ENCODE measurements at places on chromosomes 4 and X.

DNA sequence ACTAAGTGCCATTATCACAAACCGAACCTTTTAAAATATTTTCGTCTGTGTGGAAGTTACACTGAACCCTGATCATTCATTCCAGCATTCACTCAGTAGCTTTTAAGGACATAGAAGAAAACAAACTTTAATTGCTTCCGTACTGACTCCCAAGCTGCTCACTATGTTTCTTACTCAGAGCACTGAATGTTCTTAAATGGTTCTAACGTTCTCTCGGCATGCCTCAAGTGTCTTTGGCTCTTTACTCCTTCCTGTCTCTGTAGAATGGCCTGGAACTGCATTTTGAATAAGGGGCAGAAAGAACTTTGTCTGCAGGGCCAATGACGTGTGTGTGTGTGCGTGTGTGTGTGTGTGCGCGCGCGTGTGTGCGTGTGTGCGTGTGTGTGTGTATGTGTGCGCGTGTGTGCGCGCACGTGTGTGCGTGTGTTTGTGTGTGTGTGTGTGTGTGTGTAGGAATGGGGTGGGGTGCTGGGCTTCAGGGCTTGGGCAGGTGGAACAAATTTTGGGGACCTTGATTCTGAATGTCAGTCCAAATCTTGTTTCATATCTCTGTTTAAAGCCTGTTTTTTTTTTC lies 50.5 kb upstream of the PAQR3 start:
- ATAC-seq = no peak

GRCh38 chr4:79330720-79331119 lies 4.9 kb upstream of the NAA11 start:
- ATAC-seq = no peak

DNA sequence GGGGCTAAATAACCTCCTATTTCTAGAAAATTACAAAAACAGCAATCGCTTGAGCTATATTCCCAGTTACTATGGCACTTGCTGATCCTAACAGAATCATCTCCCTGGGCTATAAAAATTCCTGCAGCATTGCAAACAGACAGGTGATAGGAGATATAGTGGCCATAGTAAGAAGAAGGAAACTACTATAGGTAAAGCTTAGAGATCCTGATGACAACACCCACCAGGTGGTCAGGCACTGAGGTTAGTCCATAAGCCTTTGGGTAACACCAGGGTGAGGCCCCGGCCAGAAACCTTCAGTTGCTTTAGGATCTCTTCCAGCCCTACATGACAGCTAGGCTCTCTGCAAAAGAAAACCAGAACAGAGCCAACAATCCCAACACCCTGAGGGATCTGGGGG lies 197.9 kb upstream of the PPP1R2C start:
- no peak for ATAC-seq

DNA sequence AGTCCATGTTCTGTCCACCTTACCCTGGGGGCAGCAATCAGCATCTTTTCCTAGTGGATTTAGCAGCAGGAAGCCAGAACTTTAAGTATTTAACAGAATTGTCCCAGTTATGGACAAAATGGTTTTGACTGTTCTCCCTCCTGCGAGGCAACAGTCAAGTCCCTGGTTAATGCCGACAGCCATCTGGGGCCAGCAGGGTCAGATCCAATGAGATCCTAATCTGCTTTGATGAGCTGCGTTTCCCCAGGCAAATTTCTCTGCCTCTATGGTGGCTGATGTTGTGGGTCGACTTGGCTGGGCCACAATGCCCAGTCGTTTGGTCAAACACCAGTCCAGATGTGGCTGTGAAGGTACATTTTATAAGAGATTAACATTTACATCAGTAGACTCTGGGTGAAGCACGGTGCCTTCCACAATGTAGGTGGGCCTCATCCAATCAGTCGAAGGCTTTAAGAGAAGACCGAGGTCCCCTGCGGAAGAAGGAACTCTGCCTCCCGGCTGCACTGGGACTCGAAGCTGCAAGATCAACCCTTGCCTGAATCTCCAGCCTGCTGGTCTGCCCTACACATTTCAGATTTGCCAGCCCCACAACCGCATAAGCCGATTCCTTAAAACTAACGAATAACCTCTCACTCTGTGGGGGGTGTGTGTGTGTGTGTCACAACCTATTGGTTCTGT lies 89.0 kb upstream of the C4orf50 start:
- no peak for ATAC-seq

GRCh38 chrX:68462197-68462596 lies 28.9 kb upstream of the OPHN1 start:
- ATAC-seq = no peak

DNA sequence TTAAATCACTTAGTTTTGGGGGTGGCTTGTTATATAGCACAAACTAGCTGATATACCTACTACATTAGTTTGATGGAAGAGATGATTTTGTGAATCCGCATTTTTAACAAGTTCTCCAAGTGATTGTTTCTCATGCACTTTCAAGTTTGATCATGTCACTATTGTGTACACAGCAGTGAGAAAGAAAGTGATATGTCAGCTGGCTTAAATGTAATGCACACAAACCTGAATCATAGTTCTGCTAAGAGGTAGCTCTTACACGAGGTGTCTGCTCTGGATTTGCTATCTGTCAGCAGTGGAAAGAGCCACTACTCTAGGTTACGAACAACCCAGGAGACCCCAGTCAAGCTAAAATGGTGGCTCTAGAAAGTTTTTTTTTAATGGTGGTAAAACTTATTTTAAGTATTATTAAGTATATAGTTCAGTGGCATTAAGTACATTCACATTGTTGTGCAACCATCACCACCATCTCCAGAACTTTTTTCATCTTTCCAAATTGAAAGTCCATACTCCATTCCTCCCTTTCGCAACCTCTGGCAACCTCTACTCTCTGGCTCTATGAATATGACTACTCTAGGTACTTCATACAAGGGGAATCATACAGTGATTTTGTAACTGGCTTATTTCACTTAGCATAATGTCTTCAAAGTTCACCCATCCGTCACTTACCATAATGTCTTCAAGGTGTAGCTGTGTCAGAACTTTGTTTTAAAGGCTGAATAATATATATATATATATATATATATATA lies 147.3 kb downstream of the HS6ST2 start:
- peak; percentile 94 for ATAC-seq

DNA sequence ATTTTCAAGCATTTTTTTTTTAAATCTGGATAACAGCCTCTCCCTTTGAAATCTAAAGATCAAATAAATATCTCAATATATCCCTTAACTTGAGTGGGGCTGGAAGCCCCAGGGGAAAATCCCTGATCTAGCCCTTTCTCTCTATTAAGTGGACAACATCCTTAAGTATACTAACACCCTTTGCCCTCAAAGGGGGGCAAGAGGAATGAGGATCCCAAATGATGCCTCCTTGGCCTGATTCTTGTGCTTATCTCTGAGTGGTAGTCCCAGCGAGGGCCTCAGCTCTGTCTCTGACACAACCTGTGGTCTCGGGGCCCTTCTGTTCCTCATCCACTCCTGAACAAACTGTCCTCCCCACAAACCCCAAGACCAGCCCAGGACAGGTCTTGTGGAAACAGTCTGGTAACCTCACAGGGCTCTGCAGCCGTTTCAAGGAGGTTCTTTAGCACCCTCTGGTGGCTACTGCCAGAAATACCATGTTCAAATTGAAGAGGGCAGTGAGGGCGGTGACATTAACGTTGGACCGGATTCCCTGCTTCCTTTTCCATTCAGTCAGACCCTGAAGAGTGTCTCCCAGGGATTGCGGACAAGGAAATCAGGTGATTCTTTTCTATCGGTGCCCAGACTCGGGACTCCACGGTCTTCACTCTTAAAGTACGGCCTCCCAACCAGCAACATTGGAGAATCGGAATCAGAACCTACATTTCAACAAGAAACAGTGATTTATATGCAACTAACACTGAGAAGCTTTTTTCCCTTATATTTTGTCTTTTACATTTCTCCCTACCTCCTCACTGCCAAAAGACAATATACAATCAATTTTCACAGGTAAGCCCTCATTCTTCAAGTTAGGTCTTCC lies 13.0 kb downstream of the CXCL13 start:
- peak; percentile 90 for ATAC-seq

All from esophagus mucosa (tissue), 1 donor.